Anterior cingulate cortex (tissue), 58 donors: ENCODE measurements at places on chromosomes 1 and 21.

DNA sequence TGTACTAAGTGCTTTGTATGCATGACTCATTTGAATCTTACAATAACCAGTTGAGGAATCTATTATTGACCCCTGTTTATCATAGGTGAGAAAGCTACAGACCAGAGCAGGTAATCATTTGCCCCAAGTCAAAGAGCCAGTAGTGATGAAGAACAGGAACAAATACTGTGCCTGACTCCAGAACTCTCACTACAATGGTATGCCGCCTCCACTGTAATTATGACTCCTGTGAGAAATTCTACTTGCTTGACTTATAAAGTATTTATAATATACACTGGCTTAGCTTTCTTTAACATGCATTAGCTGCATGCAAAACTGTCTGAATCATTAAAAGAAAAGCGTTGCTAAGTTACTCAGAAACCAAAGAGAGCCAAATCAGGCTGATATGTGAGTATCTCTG, 92.6 kb downstream of the ZNF281 start:
- DNase-seq: no peak

GRCh38 chr1:199124351-199124750, 485.5 kb downstream of the PTPRC start:
- DNase-seq: no peak

GRCh38 chr1:47471163-47471562, 33.3 kb downstream of the FOXD2 start:
- DNase-seq: no peak

GRCh38 chr21:42459546-42460215, 36.3 kb downstream of the RSPH1 start:
- no peak for DNase-seq

DNA sequence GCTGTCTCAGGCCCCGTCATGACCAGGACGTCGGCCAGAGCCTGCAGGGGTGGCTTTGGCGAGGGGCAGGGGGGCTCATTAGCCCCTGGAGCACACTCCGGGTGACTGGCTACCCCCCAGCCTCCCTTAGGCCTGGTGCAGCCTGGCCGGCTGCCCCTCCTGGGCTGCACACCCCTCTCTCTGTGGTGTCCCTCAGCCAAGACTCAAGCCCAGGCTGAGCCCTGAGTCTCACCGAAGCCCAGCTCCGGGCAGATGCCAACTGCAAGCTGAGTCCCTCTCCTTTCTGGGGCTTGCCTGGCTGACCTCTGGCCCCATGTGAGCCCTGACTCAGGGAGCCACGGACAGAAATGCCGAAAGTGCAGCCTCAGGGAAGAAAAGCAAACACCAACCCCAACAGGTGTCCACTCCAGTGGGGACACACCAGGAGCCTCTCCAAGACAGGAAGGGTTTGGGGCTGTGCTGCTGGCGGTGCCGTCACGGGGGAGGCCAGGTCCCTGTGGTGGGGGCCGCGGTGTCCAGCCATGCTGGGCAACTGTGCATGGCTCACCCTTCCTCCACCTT, 5.3 kb upstream of the IBA57 start:
- no peak for DNase-seq

- DNase-seq: no peak
Measured at GRCh38 chr1:183941001-183941400, 96.5 kb downstream of the COLGALT2 start.

DNA sequence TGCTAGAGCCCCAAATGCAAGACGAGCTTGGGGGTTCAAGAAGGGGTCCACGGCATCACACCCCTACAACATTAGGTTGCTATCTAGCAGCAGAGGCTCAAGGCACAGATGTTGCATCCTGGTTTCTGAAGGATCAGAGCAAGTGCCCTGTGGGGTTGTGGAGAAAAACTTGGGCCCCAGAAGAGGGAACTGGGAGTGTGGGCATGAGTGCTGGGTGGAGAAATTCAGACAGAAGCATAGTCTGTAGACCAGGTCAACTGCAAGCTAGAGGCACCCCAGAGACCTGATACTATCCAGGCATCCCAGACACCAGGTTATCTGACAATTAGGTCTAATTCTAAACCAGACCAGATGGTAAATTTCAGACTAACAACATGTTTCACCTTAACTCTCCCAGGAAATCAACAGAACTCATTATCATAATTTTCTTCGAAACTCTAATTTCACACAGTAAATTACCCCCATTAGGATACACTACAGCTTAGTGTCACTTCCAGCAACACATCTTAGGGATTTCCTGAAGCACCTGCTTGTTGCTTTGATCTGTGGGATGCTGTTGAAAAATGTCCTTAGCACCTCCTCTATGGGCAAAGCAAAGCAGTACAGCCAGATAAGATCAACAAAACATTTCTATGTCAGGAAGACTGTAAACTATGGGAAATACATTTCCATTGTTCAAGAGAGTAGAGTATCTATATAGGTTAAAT, 179.3 kb downstream of the VAV3 start:
- no peak for DNase-seq

DNA sequence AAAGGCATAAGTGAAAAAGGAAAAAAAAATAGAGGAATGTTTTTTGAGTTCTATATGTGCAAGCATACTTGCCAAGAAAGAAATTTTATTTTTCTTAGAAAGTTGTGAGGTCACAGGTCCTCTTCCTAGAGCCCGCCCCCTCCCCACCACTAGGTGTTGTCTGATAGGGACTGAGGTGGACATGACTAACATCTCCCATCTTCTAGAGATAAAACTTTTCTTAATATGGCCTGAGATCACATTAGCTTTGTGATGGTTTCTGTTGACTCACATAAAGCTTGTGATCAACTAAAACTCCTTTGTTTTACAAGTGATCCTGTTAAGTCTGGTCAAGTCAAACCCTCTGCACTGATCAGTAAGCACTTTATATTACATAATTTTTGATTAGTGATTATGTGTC, 33.4 kb upstream of the CITED4 start:
- DNase-seq: no peak

- DNase-seq: no peak
Measured at GRCh38 chr21:39685991-39686390, 59.0 kb upstream of the IGSF5 start.

DNA sequence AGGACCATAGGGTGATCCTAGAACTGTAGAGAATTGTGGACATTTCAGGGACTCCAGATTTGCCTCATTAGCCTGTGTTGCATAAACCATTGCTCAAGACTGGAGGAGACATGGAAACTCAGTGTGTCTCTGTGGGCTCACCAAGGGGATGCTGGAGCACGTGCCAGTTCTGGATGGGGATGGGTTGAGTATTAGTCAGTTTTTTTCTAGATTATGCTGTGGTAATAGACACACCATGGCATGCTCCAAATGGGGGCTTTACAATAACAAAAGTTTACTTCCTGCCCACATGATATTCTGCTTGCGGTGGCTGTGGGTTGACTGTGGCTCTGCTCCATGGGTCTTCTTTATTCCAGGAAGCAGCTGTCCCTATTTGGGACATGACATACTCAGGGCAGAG, 125.4 kb downstream of the FOXD2 start:
- DNase-seq: no peak

DNA sequence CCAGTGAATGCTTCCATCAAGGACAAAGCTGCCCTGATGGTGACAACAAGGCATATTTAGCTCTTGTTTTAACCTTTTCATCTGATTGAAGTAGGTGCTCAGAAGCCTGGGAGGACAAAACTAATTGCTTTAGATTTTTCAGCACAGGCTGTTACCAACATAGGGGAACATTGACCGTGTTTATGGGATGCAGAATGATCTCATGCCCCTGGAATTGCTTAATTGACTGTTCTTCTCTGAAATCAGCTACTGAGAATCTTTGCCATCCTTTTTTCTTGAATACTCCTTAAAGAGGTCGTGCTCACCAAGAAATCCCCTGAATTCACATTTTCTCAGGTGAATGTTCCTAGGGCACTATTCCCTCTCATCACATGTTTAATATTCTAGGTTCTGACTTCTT, 95.9 kb upstream of the CCDC190 start:
- no peak for DNase-seq

DNA sequence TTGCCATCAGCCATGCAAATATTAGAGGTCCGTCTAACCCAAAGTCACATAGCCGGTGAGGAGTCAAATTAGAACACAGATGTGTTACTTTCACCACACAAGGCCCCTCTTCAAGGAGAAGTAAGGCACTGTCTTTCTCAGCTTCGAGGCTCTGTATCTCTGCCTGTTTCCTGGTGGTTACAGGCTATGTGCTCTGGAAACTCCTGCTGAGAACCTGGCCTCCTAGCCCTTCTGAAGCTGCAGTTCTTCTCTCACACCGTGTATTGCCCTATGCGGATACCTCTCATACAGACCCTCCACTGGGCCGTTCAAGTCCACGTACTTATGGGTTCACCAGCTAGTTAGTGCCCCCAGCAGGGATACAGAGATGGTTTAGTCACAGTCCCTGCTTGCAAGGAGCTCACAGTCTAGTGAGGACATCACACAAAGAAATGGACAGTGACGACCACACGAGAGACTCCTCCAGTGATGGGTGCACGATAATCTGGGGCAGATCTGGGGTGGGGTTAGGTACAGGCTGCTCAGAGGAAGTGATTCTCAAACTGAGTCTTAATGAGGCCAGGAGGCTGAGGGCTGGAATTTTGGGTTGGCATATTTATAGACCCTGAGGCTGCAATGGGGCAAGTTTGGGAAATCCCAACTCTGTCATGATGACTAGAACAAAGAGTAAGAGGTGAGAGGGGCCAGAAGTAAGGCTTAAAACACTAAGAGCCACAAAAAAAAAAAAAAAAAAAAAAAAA, 22.8 kb upstream of the ELOA start:
- no peak for DNase-seq

- no peak for DNase-seq
Measured at GRCh38 chr1:1088029-1088800, 14.1 kb upstream of the RNF223 start.

DNA sequence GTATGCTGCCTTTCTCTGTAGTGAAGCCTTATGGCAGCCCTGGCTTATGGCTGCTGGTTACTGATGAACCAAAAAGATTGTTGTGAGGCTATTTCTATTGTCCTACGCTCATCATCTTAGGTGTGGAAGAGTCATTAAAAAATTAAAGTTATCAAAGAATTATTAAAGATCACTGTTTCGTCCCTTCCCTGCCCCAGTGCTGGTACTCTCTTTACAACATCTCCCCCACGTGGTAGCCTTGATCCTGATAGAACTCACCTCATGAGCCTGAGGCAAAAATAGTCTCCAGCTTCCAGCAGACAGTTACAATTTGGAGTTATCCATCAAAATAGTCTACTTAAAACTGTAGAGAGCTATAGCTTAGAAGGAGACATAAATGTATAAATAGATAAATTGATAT, 201.5 kb downstream of the S1PR1 start:
- DNase-seq: no peak

- no peak for DNase-seq
Measured at GRCh38 chr1:9604836-9605235, 16.1 kb downstream of the TMEM201 start.

- no peak for DNase-seq
Measured at GRCh38 chr1:217049721-217050120, 326.5 kb upstream of the ESRRG start.

DNA sequence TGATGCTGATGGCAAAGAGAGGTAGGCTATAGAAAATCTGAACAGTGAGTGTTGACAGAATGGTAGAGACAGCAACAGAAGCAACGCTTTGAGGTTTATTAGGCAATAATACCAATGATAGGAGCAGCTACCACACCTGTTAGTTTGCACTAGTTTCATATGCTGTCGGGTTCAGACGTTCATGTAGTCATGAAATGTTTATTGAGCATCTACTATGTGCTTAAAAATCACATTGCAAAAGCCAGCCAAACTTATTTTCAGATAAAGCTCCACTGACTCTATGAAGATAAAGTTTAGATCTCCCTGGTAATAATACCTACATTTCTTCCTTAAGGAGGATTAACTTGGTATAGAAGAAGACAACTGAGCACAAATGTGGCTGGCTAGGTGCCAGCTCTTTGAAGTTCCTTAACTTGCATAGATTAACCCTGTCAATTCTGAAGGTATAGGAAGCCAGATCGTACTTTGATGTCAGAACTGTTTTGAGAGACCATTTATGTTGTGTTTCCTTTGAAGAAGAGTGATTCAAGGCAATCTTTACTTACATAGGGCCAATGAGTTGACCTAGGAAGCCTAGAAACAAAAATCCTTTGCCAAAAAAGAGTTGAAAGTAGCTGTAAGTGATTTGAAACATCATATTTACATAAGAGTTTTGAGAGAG, 71.5 kb downstream of the DISP1 start:
- no peak for DNase-seq

DNA sequence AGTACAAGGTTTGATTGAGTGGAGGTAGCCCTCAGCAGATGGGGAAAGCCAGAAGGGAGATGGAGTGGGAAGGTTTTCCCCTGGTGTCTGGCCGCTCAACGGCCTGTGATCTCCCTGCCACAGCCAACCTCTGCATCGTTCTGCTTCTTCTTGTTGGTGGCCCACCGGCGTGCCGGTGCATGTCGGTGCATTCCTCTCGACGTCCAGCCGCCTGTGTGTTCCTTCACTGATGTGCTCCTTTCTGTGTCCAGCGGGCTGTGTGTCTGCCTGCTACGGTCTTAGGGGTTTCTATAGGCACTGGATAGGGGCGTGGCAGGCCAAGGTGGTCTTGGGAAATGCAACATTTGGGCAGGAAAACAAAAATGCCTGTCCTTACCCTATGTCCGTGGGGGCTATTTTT, 101.0 kb downstream of the XPR1 start:
- DNase-seq: no peak
